ENCODE measurements at places on chromosomes 13 and 19. TPM values are rescaled to one million over a fixed set of nuclear protein-coding genes. Genes with fewer than 3 reads are reported as not detected.

DNA sequence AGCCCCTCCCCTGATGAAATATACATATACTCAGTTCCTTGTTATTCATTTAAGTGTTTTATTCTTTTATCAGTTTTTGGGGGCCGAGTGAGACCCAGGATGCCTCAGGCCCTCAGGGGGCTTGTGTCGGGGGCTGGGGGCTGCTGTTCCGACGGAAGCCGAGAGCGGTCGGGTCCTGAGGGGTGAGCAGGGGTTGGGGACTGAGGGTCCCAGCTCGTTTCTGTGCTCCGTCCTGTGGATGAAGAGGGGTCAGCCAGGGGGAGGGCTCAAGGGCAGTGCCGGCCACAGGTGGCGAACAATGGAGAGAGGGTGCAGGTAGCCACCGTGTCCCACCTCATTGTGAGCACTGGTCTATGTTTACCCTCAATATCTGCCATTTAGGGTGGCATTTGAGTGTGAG lies 1.9 kb downstream of the PCP2 start:
- DNase-seq, result no peak

DNA sequence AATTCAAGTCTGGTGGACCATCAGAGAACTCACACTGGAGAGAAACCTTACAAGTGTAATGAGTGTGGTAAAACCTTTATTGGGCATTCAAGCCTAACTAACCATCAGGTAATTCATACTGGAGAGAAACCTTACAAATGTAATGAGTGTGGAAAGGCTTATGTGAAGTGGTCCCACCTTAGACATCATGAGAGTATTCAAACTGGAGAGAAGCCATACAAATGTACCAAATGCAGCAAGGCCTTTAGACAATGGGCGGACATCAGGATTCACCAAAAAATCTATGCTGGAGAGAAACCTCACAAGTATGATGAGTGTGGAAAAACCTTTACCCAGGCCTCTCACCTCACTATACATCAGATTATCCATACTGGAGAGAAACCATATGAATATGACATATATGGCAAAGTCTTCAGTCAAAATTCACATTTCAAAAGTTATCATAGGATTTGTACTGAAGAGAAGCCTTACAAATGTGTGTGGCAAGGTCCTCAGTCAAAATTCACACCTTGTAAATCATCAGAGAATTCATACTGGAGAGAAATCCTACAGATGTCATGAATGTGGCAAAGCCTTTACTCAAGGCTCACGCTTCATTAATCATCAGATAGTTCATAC lies 19.7 kb upstream of the ZNF665 start:
- DNase-seq, result no peak

DNA sequence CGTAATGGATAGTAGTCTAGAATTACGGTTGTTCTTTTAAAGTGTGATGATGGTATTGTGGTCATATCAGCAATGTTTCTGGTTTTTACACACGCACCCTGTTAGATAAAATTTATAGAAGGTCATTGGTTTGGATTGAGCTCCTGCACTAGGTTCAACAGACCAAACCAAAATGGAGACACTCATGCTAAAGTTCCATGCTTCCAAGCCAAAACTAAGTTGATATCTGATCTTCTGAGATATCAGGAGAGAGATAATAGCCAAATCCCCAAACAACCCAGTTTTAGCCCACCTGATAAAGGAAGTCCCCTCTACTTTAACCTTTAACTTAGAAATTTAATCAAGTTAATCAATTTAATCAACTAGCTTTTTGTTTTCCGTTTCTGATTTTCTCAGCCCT lies 1.2 kb downstream of the NOSIP start:
- no peak for DNase-seq

Gene SLAIN1
- total RNA-seq, result 9.1 TPM

GRCh38 chr13:57624565-57625435 lies 6.7 kb upstream of the PCDH17 start:
- no peak for DNase-seq

Gene ZNF888
- total RNA-seq, result 1.7 TPM

Gene FPR2
- total RNA-seq, result 1.1 TPM

Gene ADAMTSL5
- total RNA-seq, result 25.0 TPM

Gene CYP4F2
- not detected for total RNA-seq

Data from left cardiac atrium (tissue), 4 donors.